ENCODE measurements at places on chromosomes 2 and 18.

GRCh38 chr2:52113338-52113737, 1081.4 kb upstream of the NRXN1 start:
- no peak for DNase-seq

GRCh38 chr2:20661421-20662307, 5.3 kb upstream of the GDF7 start:
- peak; percentile 45 for DNase-seq

DNA sequence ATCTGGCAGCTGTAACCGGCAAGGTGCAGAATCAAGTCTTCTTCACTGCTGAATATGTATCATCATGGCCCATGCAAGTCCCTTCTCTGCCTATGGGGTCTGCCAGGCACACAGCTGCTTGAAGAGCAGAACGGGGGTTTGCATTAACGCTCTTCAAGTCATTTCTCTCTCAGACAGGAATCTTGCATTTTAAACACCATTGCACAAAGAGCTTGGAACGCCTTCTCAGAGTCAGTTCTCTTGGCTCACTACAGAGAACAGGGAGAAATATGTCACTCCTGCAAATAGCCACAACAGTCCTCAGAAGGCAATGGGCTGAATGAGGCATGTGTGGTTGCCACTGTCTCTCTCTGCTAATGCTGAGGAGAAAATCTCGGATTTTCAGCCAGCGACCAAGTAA, 2173.5 kb upstream of the PIK3C3 start:
- DNase-seq = no peak

GRCh38 chr2:71336384-71336783, 4.8 kb downstream of the ZNF638 start:
- no peak for DNase-seq

GRCh38 chr18:59488899-59489298, 129.8 kb upstream of the LMAN1 start:
- no peak for DNase-seq

- no peak for DNase-seq
These were observed 9.5 kb upstream of the SMAD4 start for GRCh38 chr18:51020536-51020935.

DNA sequence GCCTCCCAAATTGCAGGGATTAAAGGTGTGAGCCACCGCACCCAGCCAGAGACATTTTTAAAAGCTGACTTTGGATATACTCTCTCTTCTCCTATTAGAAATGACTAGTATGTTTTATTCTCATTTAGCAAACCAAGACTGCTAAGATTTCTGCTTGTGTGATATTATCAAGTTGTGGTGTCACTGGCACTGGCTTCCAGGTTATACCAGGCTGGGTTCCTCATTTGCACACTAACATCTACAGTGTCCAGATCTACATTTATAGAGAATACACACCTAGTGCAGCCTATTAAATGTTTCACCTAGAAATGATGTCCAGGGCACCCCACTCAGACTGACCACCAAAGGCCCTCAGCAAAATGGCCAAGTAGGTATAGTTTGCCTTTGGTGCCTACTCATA, 265.3 kb upstream of the STON1 start:
- DNase-seq = no peak

- DNase-seq = no peak
These were observed 119.9 kb downstream of the DPP4 start for GRCh38 chr2:161954103-161954502.

GRCh38 chr2:122471753-122472152, 716.3 kb downstream of the TSN start:
- DNase-seq = no peak

DNA sequence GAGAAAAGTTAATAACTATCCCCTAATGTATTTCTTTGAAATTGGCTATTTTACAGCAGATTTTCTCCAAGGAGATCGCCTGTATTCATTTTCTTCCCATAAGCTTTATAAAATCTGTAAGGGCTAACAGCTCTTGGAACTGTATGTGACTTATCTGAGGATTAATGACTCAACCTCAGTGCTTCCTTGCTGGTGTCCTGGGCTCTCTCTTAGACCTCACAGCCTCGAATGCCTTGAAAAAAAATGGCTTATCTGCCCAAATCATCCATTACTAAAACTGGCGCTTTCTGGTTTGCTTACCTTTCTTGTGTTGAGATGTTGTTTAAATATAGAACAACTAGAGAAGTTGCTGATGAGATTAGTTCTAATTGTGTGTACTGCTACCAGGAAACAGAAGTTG, 713.6 kb downstream of the SLC4A3 start:
- no peak for DNase-seq

- no peak for DNase-seq
These were observed 26.4 kb downstream of the SPEG start for GRCh38 chr2:219461047-219461514.

DNA sequence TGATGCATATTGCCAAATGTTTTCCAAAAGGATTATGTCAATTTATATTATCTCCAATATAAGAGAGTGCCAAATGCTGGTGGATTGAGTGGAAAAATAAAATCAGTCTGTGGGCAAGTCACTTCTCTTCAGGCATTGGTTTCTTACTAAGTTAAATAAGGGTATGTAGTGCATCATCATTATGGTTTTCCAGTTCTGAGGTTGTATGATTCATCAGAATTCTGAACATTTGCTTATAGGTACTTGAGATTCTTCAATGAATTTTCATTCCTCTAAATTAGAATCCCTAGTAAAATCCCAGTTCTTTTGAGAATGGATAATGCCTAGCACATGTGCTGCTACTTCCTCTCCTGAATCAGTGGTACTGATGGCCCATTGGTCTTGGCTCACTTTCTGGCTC, 188.9 kb upstream of the OSR1 start:
- no peak for DNase-seq

DNA sequence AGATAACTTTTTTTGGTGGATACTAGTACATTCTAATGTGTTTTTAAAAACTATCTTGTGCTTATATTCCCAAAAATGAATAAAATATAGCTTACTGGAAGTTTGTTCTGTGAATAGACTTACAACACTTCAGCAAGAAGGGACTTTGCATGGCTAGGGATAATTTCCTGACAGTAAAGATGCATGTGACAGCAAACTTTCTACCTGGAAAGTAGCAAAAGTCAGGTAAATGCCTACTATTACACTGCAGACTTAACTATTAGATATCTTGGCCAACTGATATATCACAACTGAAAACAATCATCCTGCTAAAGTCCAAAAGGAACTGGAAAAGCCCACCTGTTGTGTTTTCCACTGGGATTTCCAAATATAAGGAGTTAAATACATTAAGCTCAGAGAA, 1753.5 kb upstream of the CELF4 start:
- no peak for DNase-seq

GRCh38 chr2:173252581-173252980, 102.1 kb upstream of the CDCA7 start:
- no peak for DNase-seq

GRCh38 chr2:158015428-158016076, 86.1 kb upstream of the UPP2 start:
- DNase-seq = no peak

DNA sequence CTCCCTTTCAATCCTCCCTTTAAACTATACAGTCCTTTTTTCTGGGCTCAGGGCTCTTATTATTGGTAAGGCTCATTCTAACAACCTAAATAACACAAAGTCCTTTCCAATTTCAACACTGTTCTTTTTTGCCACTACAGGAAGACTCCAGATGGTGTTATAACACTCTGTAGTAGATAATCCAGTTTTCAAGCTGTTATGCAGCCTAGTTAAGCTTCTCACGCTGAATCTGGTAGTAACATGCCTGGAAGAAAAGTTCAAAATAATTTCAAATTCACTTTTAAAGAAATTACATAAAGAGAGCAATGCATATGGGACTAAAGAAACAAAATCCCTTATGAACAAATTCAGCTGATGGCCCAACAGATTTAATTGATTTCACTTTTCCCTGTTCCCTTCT, 3.2 kb upstream of the MPP4 start:
- no peak for DNase-seq

DNA sequence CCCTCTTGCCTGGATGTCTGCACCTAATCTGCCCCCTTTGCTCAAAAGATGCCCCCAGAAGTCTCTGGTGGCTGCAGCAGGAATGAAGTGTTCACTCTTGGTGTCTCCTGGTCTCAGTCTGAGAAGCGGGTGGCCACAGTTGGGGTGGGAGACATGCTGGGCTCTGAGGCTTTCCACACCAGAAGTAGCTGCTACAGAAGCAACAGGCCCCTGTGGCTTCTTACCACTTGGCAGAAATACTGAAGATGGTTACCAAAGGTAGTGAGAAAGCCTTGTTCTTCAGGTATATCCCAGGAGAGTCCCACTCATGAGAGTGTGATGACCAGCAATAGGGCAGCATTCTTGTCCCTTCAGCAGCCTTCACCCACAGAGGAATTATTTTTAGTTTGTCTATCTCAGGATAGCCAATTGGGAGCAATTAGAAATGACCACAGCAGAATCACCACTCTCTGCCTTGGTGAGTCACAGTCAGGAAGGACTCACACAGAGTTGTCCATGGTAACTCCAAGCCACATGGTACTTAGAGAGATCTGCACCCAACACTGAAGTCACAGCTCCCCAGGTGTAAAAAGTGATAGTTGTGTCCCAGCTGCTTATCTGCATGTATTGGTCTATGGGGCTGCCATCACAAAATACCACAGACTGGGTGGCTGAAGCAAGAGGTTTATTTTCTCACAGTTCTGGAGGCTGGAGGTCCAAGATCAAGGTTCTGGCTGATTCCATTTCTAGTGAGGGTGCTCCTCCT, 169.8 kb upstream of the ID2 start:
- no peak for DNase-seq

DNA sequence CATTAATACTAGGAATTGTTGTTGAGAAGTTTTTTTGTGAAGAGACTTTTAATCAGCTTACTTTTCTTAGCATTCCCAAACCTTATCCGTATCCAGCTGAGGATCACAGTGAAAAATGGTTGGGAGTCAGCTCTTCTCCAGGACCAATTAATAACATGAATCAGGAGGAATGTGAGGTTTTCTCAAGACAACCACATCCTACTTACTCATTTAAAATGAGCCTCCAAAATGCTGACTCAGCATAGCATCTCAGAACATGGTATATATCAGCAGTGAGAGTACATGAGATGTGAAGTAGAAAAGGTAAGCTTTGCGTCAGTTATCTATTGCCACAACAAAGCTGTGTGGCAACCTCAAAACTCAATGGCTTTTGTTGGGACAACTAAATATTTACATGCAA, 140.3 kb downstream of the NRP2 start:
- DNase-seq = no peak

DNA sequence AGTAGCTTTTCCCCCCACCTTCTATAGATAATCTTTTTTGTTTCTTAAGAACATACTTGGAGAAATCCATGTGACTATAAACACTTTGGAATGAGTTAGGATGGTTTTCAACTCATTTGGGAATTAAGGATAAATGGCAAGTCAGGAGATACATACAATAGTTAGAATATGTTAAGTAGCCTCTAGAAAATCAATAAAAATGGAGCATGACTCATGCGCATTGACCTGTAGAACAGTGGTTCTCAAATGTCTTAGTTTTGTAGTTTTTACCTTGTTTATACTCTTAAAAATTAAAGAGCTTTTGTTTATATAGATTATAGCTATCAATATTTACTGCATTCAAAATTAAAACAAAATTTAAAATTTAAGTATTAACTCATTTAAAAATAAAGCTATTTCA, 24.7 kb downstream of the NUP35 start:
- no peak for DNase-seq

- DNase-seq = no peak
These were observed 3.5 kb upstream of the PPP1CB start for GRCh38 chr2:28748176-28748575.

- no peak for DNase-seq
These were observed 24.3 kb upstream of the VIT start for GRCh38 chr2:36672199-36672598.

DNA sequence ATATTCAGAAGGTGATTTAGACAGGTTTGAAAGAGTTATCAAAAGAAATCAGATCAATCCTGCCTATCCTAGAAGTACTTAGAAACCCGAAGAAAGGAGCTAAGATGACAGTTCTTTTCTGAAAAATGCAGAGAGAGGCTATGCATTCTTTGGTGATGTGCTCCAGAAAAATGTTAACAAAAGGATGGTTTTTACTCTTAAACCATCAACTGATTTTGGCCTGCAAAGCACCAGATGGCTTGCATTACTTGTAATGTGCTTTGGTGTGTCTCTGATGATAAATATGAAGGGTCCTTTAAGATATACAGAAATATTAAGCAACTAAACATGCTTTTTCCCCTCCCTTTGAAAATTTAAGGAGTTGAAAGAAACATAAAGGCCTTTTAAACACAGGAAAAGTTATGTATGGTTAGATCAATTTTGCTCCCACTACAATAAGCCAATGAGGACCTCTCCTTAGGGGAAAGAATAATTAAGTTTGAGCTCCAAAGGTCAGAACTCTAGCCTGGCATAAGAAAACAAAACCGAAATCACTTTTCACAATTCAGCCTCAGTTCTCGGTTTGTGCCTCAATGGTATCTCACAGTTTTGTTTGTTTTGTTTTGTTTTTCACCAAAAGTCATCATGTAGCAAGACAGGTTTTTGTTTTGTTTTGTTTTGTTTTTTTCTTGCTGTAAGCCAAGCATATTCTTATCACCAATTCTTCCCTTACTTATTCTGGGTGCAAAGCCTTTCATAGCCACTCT, 302.4 kb upstream of the NT5C1B start:
- DNase-seq = no peak

DNA sequence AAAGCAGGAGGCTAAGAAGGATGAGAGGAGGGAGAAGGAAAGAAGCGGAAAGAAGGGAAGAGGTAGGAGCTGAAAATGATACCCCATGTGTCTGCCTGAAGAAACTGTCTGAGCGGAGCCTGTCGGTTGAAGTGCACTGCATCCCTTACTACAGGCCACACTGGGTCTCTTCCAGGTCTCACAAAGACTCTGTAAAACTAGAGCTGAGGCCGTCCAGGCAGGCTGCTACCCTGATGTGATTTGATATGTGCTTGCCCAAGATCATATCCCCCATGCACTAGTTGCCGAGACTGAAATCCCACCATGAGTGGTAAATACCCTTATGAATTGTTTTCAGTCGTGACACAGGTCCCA, 134.4 kb downstream of the MAIP1 start:
- no peak for DNase-seq

GRCh38 chr2:237870126-237870525, 10.7 kb downstream of the RAMP1 start:
- DNase-seq = no peak

DNA sequence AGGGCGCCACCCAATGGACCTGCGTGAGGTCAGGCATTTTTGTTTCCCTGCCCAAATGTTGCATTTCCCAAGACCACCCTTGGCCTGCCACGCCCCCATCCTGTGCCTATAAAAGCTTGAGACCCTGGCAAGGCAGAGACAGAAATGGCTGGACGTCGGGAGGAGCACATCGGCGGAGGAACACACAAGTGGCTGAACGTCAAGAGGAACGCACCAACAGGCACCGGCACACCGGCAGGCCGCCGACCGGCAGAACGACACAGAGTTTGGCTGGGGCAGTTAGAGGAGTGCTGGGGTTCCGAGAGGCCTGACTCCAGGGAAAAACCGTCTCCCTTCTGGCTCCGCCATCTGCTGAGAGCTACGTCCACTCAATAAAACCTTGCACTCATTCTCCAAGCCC, 35.9 kb downstream of the DCDC2C start:
- no peak for DNase-seq

- no peak for DNase-seq
These were observed 95.0 kb downstream of the TMEM163 start for GRCh38 chr2:134623796-134624195.

- peak; percentile 37 for DNase-seq
These were observed 53.6 kb upstream of the SLC14A1 start for GRCh38 chr18:45670281-45670962.

GRCh38 chr2:160278101-160278878, 78.2 kb upstream of the ITGB6 start:
- DNase-seq = no peak

Measured in activated CD4-positive, alpha-beta T cell treated with anti-CD3 and anti-CD28 coated beads for 1 hour (primary cell).